CD4-positive, alpha-beta memory T cell (primary cell): ENCODE measurements at places on chromosomes 5 and 9. TPM values are rescaled to one million over a fixed set of nuclear protein-coding genes. Genes with fewer than 3 reads are reported as not detected.

The STPG3 gene
- not detected for polyA plus RNA-seq

The BSPRY gene
- polyA plus RNA-seq: 0.24 TPM

The SPATA31D1 gene
- not detected for polyA plus RNA-seq

The SLC4A9 gene
- not detected for polyA plus RNA-seq

The SLC34A3 gene
- not detected for polyA plus RNA-seq

The SPAAR gene
- not detected for polyA plus RNA-seq

The KIF12 gene
- not detected for polyA plus RNA-seq

The NR6A1 gene
- polyA plus RNA-seq: not detected

The HTR4 gene
- polyA plus RNA-seq: not detected

The IFNA1 gene
- not detected for polyA plus RNA-seq

The RNF180 gene
- not detected for polyA plus RNA-seq

- peak overlapping the region; percentile 66 for H3K4me3 ChIP-seq
- peak overlapping the region; percentile 86 for H3K27ac ChIP-seq
- DNase-seq: peak; percentile 80
- H3K27me3 ChIP-seq: no peaks in the 10 kb centered on the region
- H3K36me3 ChIP-seq: no peaks in the 10 kb centered on the region
- peaks cover 85% of the 10 kb centered on the region for H3K4me1 ChIP-seq
Measured at GRCh38 chr5:67166460-67167285, 29.9 kb downstream of the CD180 start.

DNA sequence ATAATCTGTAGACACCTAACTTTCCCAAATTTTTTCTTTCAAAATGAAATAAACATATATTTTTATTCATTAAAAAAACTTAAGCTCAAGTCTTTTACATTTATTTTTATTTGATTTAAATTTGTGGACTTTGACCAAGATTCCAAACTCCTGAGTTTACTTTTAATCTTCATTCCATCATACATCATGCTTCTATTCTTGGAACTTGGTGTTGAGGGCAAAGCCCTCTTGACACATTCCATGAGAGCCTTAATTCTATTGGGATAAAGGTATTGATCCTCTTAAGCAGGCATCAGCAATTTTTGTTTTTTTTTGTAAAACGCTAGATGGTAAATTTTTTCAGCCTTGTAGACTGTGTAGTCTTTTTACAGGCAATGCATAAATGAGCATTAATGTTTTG is 53.6 kb downstream of the FBXO4 start:
- H3K27ac ChIP-seq: no peak overlapping the region
- no peaks in the 10 kb centered on the region for H3K36me3 ChIP-seq
- H3K4me3 ChIP-seq: no peak overlapping the region
- no peaks in the 10 kb centered on the region for H3K4me1 ChIP-seq
- no peaks in the 10 kb centered on the region for H3K27me3 ChIP-seq

- DNase-seq: no peak
- H3K36me3 ChIP-seq: no peaks in the 10 kb centered on the region
- H3K27ac ChIP-seq: no peak overlapping the region
- H3K4me3 ChIP-seq: no peak overlapping the region
Measured at GRCh38 chr5:172280929-172281328, 2.6 kb downstream of the UBTD2 start.

GRCh38 chr5:171762903-171763302 is 22.7 kb upstream of the SMIM23 start:
- H3K27me3 ChIP-seq: no peaks in the 10 kb centered on the region
- DNase-seq: no peak
- no peak overlapping the region for H3K27ac ChIP-seq

GRCh38 chr5:54146916-54147315 is 163.5 kb downstream of the ARL15 start:
- no peaks in the 10 kb centered on the region for H3K27me3 ChIP-seq
- H3K4me3 ChIP-seq: no peak overlapping the region
- no peak overlapping the region for H3K27ac ChIP-seq
- no peaks in the 10 kb centered on the region for H3K4me1 ChIP-seq

DNA sequence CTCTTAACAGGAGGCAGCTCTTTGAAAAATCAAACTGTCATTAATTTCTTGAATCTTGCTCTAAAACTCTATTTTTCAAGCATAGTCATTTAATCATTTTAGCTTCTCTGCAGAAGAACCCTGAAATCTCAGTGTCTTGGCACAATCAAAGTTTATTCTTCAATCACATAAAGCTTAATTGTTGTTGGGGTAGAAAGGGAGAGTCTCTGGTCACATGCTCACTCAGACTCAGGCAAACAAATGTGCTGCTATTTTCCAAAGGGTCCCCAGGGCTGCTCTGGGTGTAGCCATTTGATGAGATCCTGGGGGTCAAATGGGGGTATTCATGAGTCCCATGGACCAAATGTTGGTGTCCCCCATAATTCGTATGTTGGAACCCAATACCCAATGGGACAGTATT is 114.8 kb downstream of the MSX2 start:
- H3K4me1 ChIP-seq: no peaks in the 10 kb centered on the region
- H3K36me3 ChIP-seq: no peaks in the 10 kb centered on the region
- no peaks in the 10 kb centered on the region for H3K27me3 ChIP-seq

- no peaks in the 10 kb centered on the region for H3K27me3 ChIP-seq
- no peak overlapping the region for H3K4me3 ChIP-seq
- H3K4me1 ChIP-seq: no peaks in the 10 kb centered on the region
- DNase-seq: peak; percentile 10
- no peak overlapping the region for H3K27ac ChIP-seq
- no peaks in the 10 kb centered on the region for H3K36me3 ChIP-seq
Measured at GRCh38 chr5:136424835-136425584, 59.7 kb upstream of the TRPC7 start.

DNA sequence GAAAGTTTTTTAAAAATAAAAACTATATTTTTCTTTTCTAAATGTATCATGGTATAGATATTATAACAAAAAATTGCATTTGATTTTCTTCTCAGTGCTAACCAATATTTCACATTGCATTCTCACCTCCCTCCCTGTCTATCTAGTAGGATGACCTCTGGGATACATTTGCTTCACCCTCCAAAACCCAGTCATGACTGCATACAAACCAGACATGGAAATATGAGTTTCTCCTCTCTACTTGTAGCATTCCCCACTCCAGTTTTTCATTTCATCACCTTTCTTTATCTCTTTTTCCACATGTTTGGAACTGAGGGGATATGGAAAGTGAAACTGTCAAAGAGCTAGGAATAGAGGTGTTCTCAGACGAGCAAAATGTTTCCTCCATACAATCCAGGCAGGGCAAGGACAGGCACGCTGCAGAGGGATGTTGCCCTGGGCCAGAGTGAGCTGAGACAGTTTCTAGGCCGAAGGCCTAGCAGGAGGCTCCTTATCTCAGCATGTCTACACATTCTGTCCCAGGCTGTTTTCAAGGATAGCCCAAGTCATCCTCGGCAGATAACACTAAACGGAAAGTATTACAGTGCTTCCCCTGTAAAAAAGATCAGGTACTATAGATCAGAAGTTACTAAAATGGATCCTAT is 46.7 kb downstream of the MEF2C start:
- no peak overlapping the region for H3K27ac ChIP-seq
- H3K27me3 ChIP-seq: no peaks in the 10 kb centered on the region
- DNase-seq: no peak
- H3K4me3 ChIP-seq: no peak overlapping the region
- H3K36me3 ChIP-seq: no peaks in the 10 kb centered on the region

- no peak overlapping the region for H3K4me3 ChIP-seq
- no peak for DNase-seq
- no peaks in the 10 kb centered on the region for H3K36me3 ChIP-seq
- H3K27me3 ChIP-seq: no peaks in the 10 kb centered on the region
- H3K4me1 ChIP-seq: no peaks in the 10 kb centered on the region
Measured at GRCh38 chr5:169116961-169117461, 183.9 kb downstream of the SLIT3 start.

GRCh38 chr5:8683496-8683895 is 814.5 kb downstream of the MTRR start:
- no peaks in the 10 kb centered on the region for H3K36me3 ChIP-seq
- no peak overlapping the region for H3K27ac ChIP-seq
- no peaks in the 10 kb centered on the region for H3K27me3 ChIP-seq
- DNase-seq: no peak

DNA sequence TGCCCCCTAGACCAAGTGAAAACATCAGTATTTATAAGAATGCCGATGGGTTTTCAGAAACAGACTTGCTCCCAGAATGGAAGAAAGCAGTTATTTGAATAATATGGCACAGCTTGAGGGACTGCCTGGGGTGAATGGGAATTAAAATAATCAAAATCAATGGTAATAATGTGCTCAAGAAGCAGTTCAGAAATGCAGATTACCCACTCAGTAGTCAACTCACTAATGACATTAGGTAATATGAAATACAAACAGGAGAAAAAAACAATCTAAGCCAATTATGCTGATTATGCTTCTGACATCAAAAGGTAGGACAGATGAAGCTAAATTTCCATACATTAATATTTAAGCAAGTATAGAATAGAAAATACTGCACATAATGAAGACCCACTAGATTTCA is 179.3 kb downstream of the ENC1 start:
- no peaks in the 10 kb centered on the region for H3K27me3 ChIP-seq
- no peak for DNase-seq
- H3K36me3 ChIP-seq: no peaks in the 10 kb centered on the region
- H3K4me1 ChIP-seq: no peaks in the 10 kb centered on the region
- H3K4me3 ChIP-seq: no peak overlapping the region

- no peaks in the 10 kb centered on the region for H3K36me3 ChIP-seq
- no peaks in the 10 kb centered on the region for H3K4me1 ChIP-seq
- no peak overlapping the region for H3K4me3 ChIP-seq
Measured at GRCh38 chr5:114308017-114308416, 53.9 kb upstream of the KCNN2 start.

- no peaks in the 10 kb centered on the region for H3K27me3 ChIP-seq
- no peak overlapping the region for H3K4me3 ChIP-seq
- no peaks in the 10 kb centered on the region for H3K36me3 ChIP-seq
- H3K27ac ChIP-seq: no peak overlapping the region
Measured at GRCh38 chr5:78547731-78548615, 100.6 kb downstream of the LHFPL2 start.

GRCh38 chr9:23766613-23767012 is 59.4 kb downstream of the ELAVL2 start:
- H3K4me1 ChIP-seq: no peaks in the 10 kb centered on the region
- no peaks in the 10 kb centered on the region for H3K36me3 ChIP-seq
- H3K4me3 ChIP-seq: no peak overlapping the region
- no peak for DNase-seq

DNA sequence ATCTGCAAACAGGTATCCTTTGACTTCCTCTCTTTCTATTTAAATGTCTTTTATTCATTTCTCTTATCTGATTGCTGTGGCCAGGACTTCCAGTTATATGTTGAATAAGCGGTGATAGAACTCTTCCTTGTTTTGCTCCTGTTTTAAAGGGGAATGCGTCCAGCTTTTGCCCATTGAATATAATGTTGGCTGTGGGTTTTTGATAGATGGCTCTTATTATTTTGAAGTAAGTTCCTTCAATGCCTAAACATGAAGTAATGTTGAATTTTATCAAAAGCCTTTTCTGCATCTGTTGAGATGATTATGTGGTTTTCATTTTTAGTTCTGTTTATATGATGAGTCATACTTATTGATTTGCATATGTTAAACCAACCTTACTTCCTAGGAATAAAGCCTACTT is 300.5 kb upstream of the CTNND2 start:
- no peaks in the 10 kb centered on the region for H3K27me3 ChIP-seq
- no peaks in the 10 kb centered on the region for H3K36me3 ChIP-seq
- H3K4me3 ChIP-seq: no peak overlapping the region
- DNase-seq: no peak
- no peak overlapping the region for H3K27ac ChIP-seq

GRCh38 chr5:179819296-179820126 is 1.2 kb upstream of the SQSTM1 start:
- no peaks in the 10 kb centered on the region for H3K27me3 ChIP-seq
- peaks cover 22% of the 10 kb centered on the region for H3K36me3 ChIP-seq
- peak; percentile 31 for DNase-seq
- H3K4me3 ChIP-seq: peak overlapping the region; percentile 83
- peak overlapping the region; percentile 99 for H3K27ac ChIP-seq
- H3K4me1 ChIP-seq: peaks cover 52% of the 10 kb centered on the region

DNA sequence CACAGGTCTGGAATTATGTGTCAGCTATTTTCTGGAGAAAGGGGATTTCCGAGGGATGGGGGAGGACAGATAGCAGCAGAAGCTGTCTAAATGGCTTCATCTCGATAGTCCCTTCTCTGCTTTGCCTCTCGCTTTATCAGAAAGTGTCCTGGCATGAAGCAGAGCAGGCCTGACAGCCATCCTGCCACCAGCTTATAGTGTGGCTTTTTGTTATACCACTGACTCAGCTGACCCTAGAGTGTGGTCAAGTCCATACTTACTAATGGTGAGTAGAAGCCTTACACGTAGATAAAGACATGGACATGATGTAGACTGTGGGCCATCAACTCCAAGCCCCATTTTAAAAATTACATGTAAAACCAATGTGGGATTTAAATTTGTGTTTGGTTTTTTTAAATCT is 50.0 kb downstream of the RCL1 start:
- H3K4me3 ChIP-seq: no peak overlapping the region
- H3K4me1 ChIP-seq: peaks cover 6% of the 10 kb centered on the region
- no peak overlapping the region for H3K27ac ChIP-seq
- no peaks in the 10 kb centered on the region for H3K27me3 ChIP-seq
- DNase-seq: no peak

GRCh38 chr9:114552706-114553105 is 34.9 kb upstream of the ATP6V1G1 start:
- DNase-seq: no peak
- no peaks in the 10 kb centered on the region for H3K27me3 ChIP-seq
- H3K27ac ChIP-seq: no peak overlapping the region
- H3K4me1 ChIP-seq: no peaks in the 10 kb centered on the region
